ENCODE measurements at places on chromosomes 1 and 21.

DNA sequence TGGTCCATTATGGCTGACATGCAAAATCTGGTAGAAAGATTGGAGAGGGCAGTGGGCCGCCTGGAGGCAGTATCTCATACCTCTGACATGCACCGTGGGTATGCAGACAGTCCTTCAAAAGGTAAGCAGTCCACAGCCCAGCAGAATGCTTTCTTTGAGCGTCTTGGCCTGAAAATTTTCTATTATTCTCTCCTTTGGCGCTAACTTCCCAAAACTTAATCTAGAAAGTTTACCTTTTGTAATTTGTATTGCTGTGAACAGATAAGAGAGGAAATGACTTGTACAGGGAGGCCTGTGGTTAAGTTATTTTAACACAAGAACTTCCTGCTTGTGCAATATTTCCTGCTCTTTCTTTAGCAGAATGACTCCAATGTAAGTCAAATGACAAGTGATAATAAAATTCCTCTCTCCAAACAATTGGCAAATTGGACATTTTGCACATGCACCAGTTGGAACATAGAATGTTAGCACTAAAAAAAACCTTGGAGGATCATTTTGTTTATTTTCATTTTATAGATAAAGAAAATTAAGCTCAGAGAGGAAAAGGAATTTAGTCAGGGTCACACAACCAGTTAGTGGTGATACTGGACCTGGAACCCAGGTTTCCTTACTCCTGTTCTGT, 18.9 kb downstream of the CAP1 start:
- no peak for DNase-seq

GRCh38 chr1:202311875-202312635, 29.7 kb downstream of the UBE2T start:
- DNase-seq = no peak

DNA sequence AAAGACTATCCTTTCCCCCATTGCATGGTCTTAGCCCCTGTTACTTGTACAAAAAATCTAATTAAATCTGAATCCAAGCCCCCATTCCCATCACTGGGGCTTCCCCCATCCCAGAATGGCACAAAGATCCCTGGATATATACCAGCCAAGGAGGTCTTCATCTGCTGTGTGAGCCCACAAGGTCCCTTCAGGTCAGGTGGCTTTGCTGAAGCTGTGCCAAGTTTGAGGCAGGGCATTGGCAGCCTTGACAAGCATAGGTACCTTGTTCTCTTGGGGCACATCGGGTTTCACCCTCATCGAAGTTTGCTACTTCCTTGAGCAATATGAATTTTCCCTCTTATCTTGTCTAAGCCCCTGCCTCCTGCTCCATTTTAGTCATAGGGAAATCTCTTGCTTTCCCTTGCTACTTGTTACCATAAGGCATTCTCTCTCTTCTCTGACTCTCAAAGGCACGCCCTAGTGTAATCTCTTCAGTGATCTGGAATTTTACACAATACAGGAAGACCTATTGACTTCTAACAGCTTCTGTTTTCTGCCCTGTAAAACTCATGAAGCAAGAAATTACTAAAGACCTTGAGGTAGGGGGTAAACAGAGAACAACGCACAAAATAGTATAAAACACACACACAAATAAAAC, 71.4 kb upstream of the COG2 start:
- DNase-seq = no peak

- no peak for DNase-seq
These were observed 136.2 kb upstream of the F3 start for GRCh38 chr1:94677714-94678113.
